ENCODE measurements at places on chromosomes 11 and 22. TPM values are rescaled to one million over a fixed set of nuclear protein-coding genes. Genes with fewer than 3 reads are reported as not detected.

TSG101 gene
- 130 TPM for polyA plus RNA-seq

GRCh38 chr11:34438529-34439507, at the start of gene CAT:
Gene CAT (plus strand): TSS chr11:34438934. CDS start chr11:34439014, 80 bp downstream.
- H3K4me1 ChIP-seq, result peaks cover 8% of the 10 kb centered on the region
- H3K27me3 ChIP-seq, result no peaks in the 10 kb centered on the region
- peak within 1 kb of the TSS; percentile 87 for H3K4me3 ChIP-seq
- peak within 1 kb of the TSS; percentile 74 for H3K27ac ChIP-seq
- DNase-seq, result peak; percentile 76

- no peaks in the 10 kb centered on the region for H3K27me3 ChIP-seq
- no peak overlapping the region for H3K27ac ChIP-seq
- DNase-seq, result no peak
- H3K36me3 ChIP-seq, result no peaks in the 10 kb centered on the region
- no peak overlapping the region for H3K4me3 ChIP-seq
Measured at GRCh38 chr22:46119729-46120419, 30.5 kb upstream of the PPARA start.

DNA sequence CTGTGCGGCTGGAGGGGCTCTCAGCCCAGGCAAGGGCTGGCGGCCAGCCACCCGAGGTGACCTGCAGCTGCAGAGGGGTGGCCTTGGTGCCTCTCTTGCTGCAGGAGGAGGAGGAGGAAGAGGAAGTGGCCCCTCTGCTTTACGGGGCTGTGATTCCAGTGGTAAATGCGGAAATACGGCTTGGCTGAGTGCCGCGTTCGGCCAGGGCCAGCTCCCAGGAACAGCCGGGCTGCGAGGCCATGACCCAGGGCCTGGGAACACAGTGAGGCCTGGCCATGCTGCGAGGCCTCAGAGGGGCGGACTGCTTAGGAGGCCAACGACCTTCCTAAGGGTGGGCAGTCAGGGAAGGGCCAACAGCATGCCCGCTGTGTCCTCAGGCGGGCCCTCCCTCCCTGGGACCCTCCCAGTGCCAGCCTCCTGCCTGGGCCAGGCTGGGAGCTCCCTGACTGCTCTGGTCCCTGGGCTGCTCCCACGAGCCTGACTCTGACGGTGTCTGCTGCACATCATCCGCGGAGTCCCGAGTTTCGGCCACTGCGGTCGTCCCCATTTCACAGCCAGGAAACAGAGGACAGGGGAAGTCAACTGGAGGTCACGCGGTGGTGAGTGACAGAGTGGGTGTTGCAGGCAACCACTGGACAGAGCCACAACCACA, 20.8 kb upstream of the PPARA start:
- H3K36me3 ChIP-seq, result no peaks in the 10 kb centered on the region
- H3K27ac ChIP-seq, result no peak overlapping the region
- no peaks in the 10 kb centered on the region for H3K27me3 ChIP-seq
- no peaks in the 10 kb centered on the region for H3K4me1 ChIP-seq
- no peak for DNase-seq
- H3K4me3 ChIP-seq, result no peak overlapping the region

GRCh38 chr11:44344423-44344820, 34.5 kb upstream of the ALX4 start:
- H3K4me3 ChIP-seq, result no peak overlapping the region
- no peak for DNase-seq
- H3K27ac ChIP-seq, result no peak overlapping the region
- no peaks in the 10 kb centered on the region for H3K4me1 ChIP-seq
- no peaks in the 10 kb centered on the region for H3K36me3 ChIP-seq

- H3K4me3 ChIP-seq, result no peak overlapping the region
- H3K4me1 ChIP-seq, result no peaks in the 10 kb centered on the region
- no peak overlapping the region for H3K27ac ChIP-seq
- no peak for DNase-seq
- no peaks in the 10 kb centered on the region for H3K36me3 ChIP-seq
Measured at GRCh38 chr22:39936523-39937145, 23.6 kb upstream of the TMA7B start.

DNA sequence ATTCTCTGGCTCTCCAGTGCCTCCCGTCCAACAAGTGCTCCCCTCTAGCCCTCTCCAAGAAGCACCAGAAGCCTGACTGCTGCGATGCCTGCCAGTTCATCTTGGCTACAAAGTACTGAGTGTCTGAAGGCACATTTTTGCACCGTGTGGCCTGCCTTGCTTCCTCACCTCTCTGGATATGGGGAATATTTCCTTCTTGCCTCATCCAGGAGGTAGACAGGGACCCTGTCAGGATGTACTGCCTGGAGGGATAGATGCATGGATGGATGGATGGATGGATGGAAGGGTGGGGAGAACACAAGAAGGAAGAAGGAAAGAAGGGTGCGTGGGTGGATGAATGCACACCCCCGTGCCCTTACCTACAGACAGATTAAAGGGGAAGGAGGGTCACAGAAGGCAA, 27.6 kb downstream of the KCTD17 start:
- no peak overlapping the region for H3K4me3 ChIP-seq
- no peak for DNase-seq
- H3K36me3 ChIP-seq, result no peaks in the 10 kb centered on the region
- H3K27ac ChIP-seq, result no peak overlapping the region
- H3K27me3 ChIP-seq, result peaks cover 3% of the 10 kb centered on the region

- H3K4me1 ChIP-seq, result no peaks in the 10 kb centered on the region
- no peaks in the 10 kb centered on the region for H3K36me3 ChIP-seq
Measured at GRCh38 chr11:59842316-59842715, 3.0 kb downstream of the CBLIF start.

LRRC56 gene
- polyA plus RNA-seq, result 0.44 TPM

PICALM gene
- 293 TPM for polyA plus RNA-seq

Measured in keratinocyte (primary cell).